ENCODE measurements at places on chromosomes 12 and 14.

GRCh38 chr14:54737132-54737711 is 165.4 kb downstream of the GCH1 start:
- DNase-seq, result no peak

- DNase-seq, result peak; percentile 89
Measured at GRCh38 chr12:129911428-129912049, 7.7 kb upstream of the TMEM132D start.

GRCh38 chr12:46787496-46788055 is 38.2 kb downstream of the SLC38A4 start:
- DNase-seq, result no peak

GRCh38 chr12:9256758-9257405 is 48.7 kb upstream of the PZP start:
- no peak for DNase-seq

DNA sequence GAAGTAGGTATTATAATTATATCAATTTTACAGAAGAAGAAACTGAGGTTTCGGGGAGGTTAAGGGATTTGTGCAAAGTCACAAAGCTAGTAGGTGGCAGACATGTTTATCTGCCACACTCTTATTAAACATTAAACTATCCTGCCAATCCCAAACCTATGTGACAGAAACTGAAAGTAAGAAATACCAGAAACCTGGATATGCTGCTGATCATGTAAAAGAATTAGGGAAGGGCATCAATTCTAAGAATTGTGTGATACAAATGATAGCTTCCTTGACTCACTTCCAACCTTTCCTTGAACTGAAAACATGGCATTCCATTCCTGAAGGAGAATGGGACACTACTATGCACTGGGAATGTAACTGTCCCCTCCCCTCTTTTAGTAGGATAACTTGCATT is 16.9 kb downstream of the TAOK3 start:
- no peak for DNase-seq

Data from globus pallidus (tissue), 1 donor.